ENCODE measurements at places on chromosomes 16 and 17.

DNA sequence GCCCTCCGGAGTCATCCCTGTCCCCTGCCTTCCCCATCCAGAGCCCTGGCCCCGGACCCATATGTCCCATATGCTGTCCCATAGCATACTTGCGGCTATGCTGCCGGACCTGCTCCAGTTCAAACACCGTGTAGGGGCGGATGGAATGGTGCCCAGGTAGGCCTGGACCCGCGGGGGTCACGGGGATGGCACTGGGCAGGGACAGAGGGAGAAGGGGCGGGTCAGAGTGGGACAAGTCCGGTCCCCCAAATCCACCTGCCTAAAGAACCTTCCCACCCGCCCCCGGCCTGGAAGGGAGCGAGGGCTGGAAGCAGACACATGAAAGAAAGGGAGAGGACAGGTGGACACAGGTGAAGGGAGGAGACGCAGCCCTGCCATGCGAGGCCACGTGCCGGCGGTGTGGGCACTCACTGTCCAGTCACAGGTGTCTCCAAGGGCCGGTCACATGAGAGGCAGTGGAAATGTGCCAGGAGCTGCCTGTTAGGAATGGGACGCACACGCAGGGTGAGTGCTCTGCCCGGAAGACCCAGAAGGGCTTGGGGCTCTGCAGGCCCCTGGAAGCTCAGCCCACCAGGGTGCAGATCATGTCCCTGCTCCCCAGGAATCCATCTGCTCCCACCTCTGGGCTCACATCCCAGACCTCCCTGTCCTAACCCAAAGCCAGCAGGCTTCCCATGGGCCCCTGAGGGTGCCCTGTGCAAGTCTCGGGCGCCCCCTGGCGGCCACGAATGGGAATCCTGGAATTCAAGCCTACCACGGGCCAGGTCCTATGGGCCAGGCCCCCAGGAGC is 14.0 kb downstream of the UBALD2 start:
- DNase-seq: peak; percentile 50

DNA sequence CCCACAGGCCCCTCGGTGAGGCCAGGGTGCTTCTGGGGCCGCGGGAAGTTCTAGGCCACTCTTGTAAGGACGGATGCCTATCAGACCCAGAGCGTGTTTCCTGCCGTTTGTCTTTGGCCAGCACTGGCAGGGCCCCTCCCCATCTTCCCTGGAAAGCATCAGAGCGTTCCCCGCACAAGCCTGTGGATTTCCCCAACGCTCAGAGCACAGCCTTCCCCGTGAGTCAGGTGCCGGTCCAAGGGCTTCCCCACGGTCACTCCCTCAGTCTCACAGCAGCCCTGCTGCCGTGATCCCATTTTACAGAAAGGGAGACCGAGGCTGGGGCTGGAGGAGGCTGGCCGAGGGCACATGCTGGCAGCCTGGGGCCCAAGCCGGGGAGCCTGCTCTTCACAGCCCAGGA is 33.7 kb downstream of the CRISPLD2 start:
- DNase-seq: no peak

DNA sequence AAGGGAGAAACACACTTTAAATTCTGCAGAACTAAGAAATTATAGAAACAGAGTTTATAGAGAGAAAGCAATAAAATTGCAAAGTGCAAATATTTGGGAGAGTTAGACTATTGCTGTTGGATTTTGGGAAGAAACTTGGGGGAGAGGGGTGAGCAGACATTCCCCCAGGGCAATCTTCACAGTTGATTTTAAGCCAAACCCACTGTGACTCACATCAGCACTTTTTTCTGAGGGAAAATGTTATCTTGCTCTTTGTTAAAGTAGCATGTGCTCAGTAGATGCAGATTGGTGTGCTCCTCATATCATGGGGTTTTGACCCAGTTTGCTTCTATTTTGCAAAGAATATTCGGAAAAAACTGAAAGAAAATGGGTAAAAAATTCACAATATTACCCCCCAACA is 367.6 kb downstream of the CDH11 start:
- no peak for DNase-seq

DNA sequence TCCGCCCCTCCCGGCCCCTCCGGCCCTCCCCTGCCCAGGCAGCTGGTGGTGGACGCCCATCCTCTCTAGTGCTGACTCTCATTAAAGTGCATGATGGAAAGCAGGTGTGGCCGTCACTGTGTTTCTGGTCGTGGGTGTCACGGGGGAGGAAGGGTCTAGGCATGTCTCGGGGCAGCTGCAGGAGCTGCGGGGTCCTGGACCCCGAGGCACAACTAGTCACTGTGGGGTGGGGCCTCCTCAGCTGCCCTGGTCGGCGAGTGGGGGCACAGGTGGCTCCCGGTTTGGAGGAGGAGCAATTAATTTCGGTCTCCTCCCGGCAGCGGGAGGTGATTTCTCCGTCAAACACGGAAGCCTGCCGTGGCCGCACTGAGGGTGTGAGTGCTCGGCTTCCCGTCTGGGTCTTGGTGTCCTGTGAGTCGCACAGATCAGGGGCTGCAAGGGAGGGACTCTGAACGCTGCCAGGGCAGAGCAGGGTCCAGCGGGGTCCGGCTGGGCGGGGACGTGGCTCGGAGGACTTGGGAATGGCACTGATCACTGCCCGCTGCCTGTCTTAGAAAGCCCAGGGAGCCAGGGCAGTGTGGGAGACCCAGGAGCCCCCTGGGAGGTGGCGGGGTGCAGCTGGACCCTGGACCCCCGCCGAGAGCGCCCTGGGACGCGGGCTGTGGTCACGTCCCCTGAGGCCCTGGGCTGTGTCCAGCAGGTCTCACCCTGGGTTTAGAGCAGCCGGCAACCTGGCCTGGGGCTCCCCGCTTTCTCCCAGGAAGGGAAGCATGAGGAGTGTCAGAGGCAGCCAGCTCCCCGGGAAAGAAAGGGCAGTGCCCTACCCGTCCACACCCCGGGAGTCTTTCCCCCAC is 3.3 kb downstream of the TPSD1 start:
- DNase-seq: no peak

DNA sequence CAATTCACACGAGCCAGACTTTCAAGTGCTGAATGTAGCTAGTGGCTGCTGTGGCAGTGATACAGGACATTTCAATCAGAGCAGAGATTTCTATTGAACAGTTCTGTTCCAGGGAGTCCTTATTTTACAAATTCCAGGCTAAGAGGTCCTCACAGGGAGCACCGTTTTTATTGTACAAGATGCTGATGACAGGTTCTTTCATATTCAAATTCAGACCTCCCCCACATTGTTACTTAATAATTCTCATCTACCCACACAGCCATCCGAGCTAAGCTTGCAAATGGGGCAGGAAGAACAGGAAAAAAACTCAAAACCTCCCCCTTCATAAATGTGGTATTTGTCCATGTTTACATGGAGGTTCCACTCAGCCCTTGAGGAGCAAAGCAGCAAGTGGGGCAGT is 9.8 kb downstream of the GABARAPL2 start:
- DNase-seq: no peak

DNA sequence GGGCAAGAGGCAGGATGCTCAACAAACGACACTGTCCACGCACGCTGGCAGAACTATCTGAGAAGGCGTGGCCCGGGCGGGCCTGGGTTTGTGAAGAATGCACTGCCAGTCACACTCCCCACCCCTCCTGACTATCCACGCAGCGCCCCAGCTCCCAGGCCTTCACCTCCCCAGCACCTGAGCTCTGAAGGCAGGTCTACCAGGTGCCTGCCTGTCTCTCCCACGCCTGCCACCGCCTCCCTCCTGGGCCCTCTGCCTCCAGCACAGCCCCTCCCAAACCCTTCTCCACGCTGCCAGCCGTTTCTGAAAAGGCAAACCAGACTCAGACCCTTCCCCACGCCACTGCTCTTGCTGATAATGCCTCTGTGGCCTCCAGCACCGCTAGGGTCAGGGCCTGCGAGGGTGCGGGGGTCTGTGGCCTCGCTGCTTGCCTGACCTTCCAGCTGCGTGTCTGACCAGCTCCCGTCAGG is 11.6 kb downstream of the MYBBP1A start:
- DNase-seq: no peak
